ENCODE measurements at places on chromosomes 6 and 20. TPM values are rescaled to one million over a fixed set of nuclear protein-coding genes. Genes with fewer than 3 reads are reported as not detected.

Gene VGLL2
- total RNA-seq: 0.58 TPM

Gene ARG1
- total RNA-seq: not detected

Gene FOXO3
- total RNA-seq: 6.8 TPM

Gene ZNF391
- total RNA-seq: 3.7 TPM

Gene FAM83D
- total RNA-seq: 51.1 TPM

Gene L3MBTL1
- 4.9 TPM for total RNA-seq

Gene HLA-F
- 16.2 TPM for total RNA-seq

Gene F13A1
- not detected for total RNA-seq

Gene WFDC12
- not detected for total RNA-seq

Gene LGSN
- not detected for total RNA-seq

Gene MAFB
- total RNA-seq: 0.40 TPM

Gene GTSF1L
- not detected for total RNA-seq

Gene TAB2
- 11.0 TPM for total RNA-seq

Gene REM1
- 1.5 TPM for total RNA-seq

Gene CST4
- total RNA-seq: not detected

Gene LTB
- not detected for total RNA-seq

Gene SCUBE3
- 1.0 TPM for total RNA-seq

Gene PSORS1C2
- not detected for total RNA-seq

Gene CGA
- not detected for total RNA-seq

Gene ELOVL2
- 0.24 TPM for total RNA-seq

Gene PRR18
- total RNA-seq: not detected

Gene LSM2
- 40.2 TPM for total RNA-seq

Gene MYCT1
- total RNA-seq: not detected

Gene PERP
- 18.8 TPM for total RNA-seq

Gene SRPK1
- 68.9 TPM for total RNA-seq

Gene PREP
- 18.1 TPM for total RNA-seq

Gene PREX1
- 33.9 TPM for total RNA-seq

Gene C6orf141
- 37.0 TPM for total RNA-seq

Gene ELOVL4
- 5.1 TPM for total RNA-seq

Gene ZNF343
- 13.9 TPM for total RNA-seq

Gene WASF1
- 8.7 TPM for total RNA-seq

Gene BPIFB2
- total RNA-seq: not detected

Gene ENPP5
- not detected for total RNA-seq

Gene PROCR
- 53.3 TPM for total RNA-seq

Gene PRKN
- 1.8 TPM for total RNA-seq

Gene MOXD1
- 4.1 TPM for total RNA-seq

Gene ID4
- 5.6 TPM for total RNA-seq

Gene BEND6
- 4.0 TPM for total RNA-seq

Gene ACTR5
- 8.4 TPM for total RNA-seq

Gene FAXC
- 2.8 TPM for total RNA-seq

Gene FBXO5
- 17.5 TPM for total RNA-seq

Measured in A375 (cell line).